ENCODE measurements at places on chromosomes 2 and 18.

DNA sequence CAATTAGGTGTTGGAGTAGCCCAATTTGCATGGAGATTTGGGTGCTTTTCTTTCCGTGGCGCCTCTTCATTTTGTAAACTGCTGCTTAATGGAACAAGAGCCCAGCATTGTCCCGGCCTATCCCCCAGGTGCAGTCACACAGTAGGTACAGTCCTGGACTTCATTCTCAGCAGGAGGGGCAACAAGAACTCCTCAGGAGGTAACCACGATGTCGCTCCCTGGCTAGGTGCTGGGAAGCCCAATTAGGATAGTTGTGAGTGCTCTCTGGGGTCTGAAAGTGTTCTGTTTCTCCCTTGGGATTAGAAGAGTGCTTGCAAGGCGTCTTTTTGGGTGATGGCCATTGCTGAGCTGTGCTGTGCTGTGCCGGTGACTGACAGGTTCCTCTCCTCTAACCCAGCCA is 53.8 kb downstream of the CABLES1 start:
- no peak for DNase-seq

- no peak for DNase-seq
These were observed 111.5 kb downstream of the MBD5 start for GRCh38 chr2:148132412-148132811.

DNA sequence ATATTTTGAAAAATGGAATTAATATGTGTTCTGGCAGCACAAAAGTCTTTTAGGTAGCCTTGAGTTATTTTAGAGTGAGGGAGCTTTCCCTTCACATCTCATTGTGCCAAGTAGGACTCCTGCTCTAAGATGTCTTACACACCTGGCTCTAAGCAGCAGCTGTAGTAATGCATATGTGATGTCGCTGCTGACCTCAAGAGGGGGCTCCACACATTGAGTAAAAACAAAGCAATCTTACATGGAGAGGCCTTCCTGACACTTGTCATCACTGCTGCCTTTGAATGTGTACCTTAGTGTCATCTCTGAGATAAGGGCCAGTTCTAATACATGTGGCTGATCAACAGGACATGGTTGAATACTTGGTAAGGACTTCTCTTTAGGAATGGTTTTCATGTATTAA is 75.8 kb downstream of the ACTR3 start:
- DNase-seq = no peak

GRCh38 chr2:71801969-71802368 is 345.7 kb downstream of the CYP26B1 start:
- DNase-seq = peak; percentile 87

DNA sequence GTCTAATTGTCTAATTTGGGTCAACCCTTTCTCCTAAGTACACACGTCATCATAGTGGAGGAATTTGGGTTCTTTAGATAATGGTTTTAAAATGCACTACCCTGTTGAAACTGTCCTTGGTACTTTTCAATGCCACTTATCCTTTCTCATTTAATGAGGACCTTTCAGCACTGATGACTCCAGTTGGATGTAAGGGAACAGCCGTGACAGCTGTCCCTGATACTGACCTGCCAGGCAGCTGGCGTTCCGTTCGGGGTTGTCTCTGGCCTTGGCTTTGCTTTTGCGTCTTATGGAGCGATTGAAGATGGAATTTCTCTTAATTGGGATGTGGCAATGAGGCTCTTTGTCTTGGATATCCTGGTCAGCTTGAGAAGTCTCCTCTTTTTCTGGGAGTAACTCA is 38.7 kb downstream of the NGEF start:
- DNase-seq = no peak

- DNase-seq = no peak
These were observed 210.0 kb upstream of the ZNF521 start for GRCh38 chr18:25561918-25562317.

DNA sequence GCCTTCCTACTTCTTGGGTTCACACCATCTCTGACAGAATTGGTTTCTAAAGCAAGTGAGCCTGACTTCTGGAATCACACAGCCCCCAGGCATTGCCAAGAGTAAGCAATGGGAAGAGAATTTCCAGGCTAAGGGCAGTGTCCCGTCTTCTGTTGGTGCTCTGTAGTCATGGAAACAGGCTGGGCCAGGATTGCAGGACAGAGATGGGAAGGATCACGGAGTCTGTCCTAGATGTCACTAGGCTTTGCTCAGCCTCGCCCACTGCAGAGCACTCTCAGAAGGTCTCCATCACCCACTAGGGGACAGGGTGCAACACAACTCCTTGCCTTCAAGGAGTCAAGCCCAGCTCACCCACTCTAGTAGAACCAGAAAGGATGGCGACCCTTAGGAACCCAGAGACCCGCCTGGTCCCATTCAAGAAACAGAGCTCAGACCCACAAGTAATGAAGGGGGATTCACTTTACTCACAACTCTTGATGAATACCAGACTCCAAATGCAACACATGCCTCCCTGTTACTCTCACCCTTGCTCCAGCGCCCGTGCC is 48.6 kb upstream of the TEX51 start:
- peak; percentile 32 for DNase-seq

DNA sequence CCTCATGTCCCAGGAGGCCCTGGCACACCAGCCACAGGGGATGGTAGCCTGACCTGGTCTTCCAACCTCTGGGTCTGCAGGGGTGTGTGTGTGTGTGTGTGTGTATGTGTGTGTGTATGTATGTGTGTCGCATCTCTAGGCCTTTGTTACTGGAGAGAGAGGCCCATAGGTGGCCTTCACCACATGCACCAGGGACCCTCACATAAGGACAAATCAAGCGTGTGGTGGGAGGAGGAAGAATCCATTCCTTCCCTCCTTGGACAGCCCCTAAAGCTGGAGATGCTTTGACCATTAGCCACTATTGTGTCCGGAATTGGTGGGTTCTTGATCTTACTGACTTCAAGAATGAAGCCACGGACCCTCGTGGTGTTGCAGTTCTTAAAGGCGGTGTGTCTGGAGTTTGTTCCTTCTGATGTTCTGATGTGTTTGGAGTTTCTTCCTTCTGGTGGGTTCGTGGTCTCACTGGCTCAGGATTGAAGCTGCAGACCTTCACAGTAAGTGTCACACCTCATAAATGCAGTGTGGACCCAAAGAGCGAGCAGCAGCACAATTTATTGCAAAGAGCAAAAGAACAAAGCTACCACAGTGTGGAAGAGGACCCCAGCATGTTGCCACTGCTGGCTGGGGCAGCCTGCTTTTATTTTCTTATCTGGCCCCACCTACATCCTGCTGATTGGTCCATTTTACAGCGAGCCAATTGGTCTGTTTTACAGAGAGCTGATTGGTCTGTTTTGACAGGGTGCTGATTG is 104.1 kb downstream of the DDX1 start:
- no peak for DNase-seq

DNA sequence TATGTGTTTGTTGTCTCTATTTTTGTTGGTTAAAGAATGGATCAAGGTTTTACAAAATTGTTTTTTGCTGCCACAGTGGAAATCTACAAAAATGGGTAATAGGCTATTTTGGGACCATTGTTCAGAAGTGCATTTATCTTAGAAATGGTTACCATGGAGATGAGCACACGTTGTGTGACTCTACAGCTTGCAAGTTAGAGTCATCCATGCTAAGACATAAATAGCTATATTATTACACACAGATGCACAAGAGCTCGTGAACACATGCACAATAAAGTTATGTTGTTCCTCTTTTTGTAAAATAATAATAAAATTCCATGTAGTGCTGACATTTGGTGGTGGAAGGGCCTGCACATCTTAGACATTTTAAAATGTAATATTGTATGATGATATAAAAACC is 15.5 kb upstream of the DUSP19 start:
- no peak for DNase-seq

- no peak for DNase-seq
These were observed 22.0 kb downstream of the NTSR2 start for GRCh38 chr2:11647834-11648600.

Measured in right atrium auricular region (tissue), 2 donors.